ENCODE measurements at places on chromosomes 5 and 9.

DNA sequence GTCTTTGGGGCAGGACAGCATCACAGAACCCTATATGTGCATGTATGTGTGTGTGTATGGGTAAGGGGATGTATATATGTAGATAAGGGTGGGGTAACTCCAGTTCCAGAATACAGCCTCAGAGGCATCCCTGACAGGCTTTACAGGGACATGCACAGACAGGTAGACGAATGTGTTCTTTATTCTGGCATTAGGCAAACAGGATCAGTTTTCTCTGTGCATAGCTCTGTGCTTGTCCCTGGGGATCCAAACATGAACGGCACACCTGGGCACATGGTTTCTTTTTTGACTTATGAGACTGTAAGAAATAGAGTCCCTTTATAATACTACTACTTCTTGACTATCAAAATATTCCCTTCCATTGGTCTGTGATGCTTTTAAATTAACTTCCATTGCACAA is 120.6 kb downstream of the TRIO start:
- no peak for DNase-seq

- DNase-seq, result no peak
Measured at GRCh38 chr9:137463931-137464290, 4.8 kb upstream of the NSMF start.

- DNase-seq, result no peak
Measured at GRCh38 chr9:69120380-69121154, 53.5 kb upstream of the TJP2 start.

- peak; percentile 11 for DNase-seq
Measured at GRCh38 chr9:79129865-79130480, 441.8 kb upstream of the TLE4 start.

DNA sequence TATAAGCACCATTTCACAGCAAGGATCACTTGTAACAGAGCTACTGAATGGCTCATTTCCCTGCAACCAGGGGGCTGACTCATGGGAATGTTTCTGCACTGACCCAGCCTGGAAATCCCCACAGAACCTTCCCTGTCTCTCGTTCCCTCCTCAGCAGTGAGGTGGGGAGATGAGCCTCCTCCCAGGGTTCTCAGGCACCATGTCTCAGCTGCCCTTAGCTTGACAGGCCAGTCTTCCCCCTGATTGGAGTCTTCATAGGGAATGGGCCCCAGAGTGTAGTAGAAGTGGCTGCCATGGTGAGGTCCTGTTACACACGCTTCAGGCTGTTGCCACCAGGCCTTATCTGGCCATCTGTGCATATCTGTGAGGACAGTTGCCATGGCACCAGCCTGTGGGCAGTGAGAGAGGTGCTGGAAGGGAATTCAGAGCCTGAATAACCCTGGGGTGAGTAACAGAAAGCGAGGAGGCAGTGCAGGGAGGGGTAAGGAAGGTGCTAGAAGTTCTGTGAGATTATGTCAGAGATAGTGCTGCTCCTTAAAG is 324.4 kb downstream of the ENC1 start:
- DNase-seq, result no peak

DNA sequence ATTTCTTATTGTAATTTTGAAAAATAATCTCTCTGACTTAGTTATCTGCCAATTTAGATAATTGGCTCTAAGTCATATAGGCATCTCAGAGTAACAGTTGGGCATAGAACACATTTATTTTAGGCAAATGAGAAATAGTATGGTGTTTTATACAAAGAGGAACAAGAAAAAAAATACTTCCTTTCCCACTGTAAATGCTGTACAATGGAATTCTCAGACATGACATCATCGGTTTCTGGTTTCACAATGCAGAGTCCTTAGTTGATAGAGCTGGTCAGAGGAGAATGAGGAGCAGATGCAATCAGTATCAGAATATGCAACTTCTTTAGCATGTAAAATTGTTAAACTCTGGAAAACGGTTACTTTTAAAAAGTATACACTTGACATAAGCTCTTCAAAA is 49.4 kb downstream of the PLK2 start:
- DNase-seq, result no peak

DNA sequence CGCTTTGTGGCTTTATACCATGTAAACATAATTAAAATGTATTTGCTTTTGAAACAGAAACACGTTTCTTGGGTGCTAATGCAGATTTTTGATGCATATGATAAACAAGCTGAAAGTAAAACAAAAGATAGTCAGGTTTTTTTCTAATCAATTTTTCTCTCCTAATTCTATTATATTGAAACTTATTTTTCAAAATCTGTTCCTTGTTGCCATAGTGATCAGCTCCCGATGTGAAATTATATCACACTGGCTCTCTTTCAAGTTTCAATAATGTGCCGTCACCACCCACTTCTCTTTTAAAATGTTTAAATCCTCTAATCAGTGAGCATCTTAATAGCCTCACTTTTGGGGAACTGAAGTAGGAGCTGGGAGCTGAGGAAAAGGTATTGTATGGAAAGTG is 36.4 kb upstream of the DAPK1 start:
- DNase-seq, result no peak

GRCh38 chr9:37412431-37413151 is 9.9 kb upstream of the GRHPR start:
- DNase-seq, result no peak

DNA sequence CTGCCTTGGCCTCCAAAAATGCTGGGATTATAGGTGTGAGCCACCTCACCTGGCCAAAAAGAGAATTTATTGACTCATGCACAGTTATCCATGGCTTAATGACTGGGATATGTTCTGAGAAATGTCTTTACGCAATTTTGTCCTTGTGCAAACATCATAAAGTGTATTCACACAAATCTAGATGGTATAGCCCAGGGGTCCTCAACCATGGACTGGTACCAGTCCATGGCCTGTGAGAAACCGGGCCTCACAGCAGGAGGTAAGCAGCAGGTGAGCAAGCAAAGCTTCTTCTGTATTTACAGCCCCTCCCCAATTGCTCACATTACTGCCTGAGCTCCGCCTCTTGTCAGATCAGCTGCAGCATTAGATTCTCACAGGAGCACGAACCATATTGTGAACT is 12.4 kb upstream of the SIL1 start:
- no peak for DNase-seq

GRCh38 chr5:150078802-150079689 is 7.3 kb downstream of the CSF1R start:
- peak; percentile 2 for DNase-seq

- DNase-seq, result no peak
Measured at GRCh38 chr9:99588747-99589146, 232.9 kb upstream of the NR4A3 start.

DNA sequence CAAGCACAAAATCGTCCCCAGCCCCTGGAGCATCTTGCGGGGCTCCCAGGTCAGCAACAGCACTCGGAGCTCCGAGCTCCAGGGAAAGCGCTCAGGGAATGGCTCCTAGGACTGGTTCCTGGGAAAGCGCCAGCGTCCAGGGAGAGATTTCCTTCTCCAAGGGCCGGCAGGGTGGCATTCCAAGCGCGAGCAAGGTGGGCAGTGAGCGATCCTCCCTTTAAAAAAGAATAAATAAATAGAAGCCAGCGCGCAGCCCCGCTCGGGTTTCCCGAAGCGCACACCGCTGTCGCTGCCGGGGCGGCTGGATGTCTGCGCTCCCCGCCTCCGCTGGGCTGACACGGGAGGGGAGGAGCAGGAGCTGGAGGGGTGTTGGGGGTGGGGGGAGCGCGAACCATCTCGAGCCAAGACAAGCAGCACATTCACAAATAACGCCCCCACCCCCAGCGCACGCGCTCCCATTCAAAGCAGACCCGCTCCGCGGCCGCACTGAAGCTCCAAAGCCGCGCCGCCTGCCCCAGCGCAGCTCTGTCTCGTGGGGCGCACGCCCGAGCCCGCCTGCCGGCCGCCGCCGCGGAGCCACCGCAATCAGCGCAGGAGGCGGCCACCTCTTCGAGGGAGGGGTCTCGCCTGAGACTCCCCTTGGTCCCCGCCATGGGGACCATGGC is 327.4 kb downstream of the SH3GL2 start:
- DNase-seq, result no peak

GRCh38 chr5:160054831-160055230 is 45.9 kb downstream of the TTC1 start:
- DNase-seq, result no peak

DNA sequence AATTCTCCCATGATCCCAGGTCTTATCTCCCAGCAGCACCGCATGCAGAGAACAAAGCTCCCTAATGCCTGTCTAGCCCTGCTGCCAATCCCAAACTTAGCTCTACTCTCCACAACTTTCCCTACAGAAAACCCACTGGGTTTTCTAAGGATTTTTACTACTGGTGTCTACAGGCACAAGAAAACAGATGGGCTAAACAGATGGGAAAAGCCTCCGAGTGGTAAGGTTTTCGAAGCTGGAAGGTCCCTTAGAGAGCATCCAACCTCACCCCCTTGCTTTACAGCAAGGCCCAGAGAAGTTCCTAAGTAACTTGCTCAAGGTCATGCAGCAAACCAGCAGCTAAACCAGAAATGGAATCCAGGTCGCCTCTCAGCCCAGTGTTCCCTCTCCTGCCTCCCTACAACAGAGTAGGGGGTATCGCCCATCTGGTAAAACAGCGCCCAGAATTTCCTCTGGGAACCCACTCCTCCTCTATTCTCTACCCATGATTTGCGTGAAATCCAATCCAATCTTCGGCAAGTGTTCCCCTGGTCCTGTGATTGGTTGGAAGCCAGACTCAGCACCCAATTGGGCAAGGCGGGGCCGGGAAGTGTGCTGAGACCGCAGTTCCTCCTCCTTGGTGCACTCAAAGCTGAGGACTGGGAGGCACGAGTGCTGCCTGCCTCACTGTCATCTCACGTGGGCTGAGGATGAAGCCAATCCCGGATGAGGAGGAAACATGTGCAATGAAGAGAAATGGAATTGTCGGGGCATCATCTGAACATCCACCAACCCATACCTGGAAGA is 20.8 kb downstream of the CPLX2 start:
- no peak for DNase-seq

- DNase-seq, result peak; percentile 53
Measured at GRCh38 chr5:178839319-178839704, 20.4 kb upstream of the ZNF354B start.

- DNase-seq, result no peak
Measured at GRCh38 chr9:117273612-117274011, 141.2 kb downstream of the ASTN2 start.

- no peak for DNase-seq
Measured at GRCh38 chr5:33340195-33340594, 100.6 kb upstream of the TARS1 start.

DNA sequence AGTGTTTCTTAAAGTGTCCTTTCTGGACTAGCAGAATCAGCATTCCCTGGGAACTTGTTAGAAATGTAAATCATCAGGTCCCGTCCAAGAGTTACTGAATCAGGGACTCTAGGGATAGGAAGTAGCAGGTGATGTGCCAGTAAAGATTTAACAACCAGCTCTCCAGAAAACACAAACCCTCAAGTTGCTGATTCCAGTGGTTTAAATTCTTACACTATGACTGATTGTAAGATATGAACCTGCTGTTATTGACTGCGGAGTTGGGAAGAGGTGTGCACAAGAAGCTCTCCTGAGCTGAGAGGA is 39.1 kb upstream of the BASP1 start:
- no peak for DNase-seq

Measured in activated CD4-positive, alpha-beta T cell treated with anti-CD3 and anti-CD28 coated beads, Interleukin-2, amount 10 ng/mL, durations not matched to agents 7 days and 5 days (primary cell).